ENCODE measurements at places on chromosomes 7 and 10. TPM values are rescaled to one million over a fixed set of nuclear protein-coding genes. Genes with fewer than 3 reads are reported as not detected.

DNA sequence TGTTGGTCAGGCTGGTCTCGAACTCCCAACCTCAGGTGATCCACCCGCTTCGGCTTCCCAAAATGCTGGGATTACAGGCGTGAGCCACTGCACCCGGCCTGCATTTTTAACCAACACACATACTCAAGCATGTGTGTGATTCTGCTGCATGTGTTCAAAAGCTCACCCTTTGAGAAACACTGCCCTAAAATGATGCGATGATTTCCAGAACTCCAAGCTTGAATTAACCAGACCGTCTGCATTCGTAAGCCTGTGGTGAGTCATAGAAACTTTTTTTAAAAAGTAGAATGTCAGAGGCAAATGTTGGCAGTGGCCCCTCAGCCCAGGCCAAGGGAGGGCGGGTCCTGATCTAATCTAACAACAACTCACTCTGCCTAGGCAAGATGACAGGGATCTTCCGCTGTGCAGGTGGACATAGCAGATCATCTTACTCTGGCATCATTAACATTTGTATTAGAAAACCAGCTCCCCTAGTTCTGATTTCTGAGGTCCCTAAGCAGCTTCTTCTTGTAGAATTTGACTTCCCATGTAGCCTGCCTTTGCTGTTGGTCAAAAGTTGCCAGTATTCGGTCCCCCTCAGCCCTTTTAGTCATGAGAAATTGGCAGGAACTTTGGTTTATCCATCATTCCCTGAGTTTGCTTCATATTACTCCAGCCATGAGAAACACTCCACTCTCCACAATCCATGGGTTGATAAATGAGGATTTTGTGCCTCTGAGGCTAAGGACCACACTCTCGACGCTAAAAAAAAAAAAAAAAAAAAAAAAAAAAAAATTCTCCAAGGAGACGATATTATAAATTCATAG, 190.4 kb downstream of the SKIDA1 start:
- no peak for DNase-seq

DNA sequence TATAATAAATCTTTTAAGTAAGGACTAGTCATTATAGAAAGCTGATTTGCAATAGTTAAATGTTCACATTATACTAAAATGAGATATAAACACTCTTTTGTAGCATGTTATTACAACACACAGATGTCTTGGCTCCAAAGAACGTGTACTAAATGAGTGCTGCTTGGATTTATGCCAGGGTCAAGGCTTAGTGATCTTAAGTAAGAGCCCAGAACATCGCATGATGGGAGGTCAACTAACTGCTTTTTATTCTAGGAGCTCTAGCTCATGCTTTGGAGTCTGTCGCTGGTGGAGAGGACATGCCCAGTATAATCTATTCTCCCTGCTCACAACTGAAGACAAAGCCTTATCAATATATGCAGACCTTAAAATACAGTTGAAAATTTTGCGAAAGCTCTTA, 315.1 kb downstream of the BBS9 start:
- DNase-seq = no peak

DNA sequence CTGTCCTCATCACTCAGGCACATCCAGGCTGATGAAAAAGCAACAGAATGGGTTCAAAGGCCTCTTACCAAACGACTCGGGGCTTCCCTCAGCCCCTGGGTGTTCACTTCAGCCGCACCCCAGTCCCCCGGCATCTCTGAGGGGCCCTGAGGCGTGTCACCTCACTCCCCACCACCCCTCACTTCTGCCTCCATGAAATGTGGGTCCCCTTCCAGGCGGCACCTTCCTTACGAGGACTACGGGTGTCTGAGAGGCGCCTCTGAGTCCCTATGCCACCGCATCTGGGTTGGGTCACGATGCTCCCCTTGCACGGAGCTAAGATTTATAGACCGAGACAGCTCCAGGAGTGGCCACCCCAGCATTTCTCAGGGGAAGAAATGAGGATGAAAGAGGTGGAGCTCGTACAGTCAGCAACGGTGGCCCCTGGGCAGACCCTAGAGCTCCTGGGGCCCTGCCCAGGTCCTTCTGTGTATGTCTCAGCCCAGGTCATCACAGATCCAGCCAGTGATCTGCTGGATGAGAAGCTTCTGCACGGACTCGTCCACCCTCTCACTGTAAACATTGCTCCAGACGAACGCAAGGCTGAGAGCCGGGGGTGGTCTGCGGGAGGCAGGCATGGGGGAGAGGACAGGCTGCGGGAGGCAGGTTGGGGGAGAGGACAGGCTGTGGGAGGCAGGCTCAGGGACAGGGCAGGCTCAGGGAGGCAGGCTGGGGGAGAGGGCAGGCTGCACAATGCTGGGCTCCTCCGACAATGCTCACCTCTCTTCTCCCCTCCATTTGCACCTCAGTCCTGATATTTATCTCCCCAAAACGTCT, 408.2 kb downstream of the DNAJB6 start:
- DNase-seq = no peak

DNA sequence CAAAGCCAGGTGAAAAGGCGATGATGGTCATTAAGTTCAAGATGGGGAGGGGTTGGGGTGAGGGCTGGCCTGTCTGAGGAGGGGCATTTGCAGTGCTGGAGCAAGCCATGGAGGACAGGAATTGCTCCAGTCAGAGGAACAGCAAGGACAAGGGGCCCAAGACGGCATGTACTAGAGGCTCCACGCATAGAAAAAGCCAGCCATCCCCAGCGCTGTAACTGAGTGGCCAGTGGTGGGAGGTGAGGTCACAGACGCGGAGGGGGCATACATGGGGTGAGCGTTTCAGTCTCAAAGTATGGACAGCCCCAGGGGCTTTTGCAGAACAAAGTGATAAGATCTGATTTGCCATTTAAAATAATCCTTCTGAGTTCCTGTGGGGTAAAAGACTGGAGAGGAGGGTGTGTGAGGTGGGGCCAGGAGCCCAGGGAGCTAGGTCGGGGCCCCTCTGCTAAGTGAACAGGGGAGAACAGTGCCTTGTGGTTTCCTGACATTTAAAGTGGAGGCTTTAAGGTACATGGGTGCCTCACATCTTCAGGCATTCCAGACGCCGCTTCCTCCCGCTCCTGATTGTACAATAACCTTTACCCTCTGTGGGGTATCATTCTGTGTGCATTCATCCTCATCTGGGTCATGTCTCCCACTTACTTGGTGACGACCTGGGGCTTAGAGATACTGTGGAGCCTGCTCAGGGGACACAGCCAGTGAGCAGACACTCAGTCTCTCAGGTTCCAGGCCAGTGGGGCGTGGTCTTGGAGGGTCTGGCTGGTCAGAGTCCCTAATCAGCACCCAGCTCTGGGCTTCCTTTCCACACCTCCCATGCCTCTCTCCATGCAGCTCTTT, 105.6 kb upstream of the GPR26 start:
- no peak for DNase-seq

DNA sequence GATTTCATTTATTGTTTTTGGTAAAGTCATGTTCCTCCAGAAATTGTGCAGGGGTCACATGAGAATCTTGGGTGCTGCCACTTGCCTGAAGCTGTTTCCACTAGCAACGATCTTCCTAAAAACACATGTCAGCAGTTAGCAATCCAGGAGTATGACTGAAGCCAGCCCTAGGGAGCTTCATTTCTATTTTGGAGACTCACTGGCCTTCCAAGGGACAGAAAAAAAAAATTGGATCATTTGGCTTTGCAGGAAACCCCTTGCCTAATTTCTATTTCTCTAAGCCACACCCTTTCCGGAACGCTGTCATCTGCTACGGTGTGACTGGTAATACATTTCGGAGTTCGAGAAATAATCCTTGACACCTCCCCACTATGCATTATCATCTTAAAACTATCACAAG, 204.7 kb downstream of the TAX1BP1 start:
- no peak for DNase-seq

DNA sequence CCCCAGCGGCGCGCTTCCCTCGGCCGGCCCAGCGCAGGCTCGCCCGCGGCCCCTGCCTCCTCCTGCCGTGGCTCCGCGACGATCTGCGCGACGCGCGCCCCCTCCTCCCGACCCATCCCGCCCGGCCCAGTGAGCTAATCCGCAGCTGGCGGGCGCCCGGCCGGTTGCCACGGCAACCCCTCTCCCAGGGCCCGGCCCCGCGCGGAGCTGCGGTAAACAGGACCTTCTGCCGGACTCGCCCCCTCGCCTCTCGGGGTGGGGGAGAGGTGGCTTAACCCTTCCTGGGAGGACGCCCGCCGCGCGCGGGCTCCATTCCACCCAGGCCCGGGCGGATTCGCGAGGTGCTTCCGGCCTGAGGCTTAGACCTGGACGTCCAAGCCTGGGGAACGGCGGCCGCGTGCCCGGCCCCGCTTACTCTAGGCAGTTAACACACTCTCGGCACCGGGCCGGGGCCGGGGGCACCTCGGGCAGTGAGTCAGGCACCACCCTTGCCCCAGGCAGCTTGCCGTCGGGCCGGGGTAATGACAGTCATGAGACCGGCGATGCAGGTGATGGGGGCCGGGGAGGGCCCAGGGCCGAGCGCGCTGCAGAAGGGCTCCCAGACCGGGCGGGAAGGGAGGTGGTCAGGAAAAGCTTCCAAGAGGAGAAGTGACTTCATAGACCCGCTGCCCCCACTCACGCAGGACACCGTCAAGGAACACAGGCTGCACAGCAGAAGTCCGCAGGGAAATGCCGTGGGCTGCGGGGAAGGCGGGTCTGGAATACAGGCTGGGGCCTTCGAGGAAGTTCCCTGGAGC, at the start of gene DENND2A:
Gene DENND2A, minus strand, starts transcription at position 87 of the 797 bp plus-strand sequence. CDS start 38,416 bp downstream, outside the sequence.
- DNase-seq = peak; percentile 70

- DNase-seq = no peak
Measured at GRCh38 chr7:7698930-7699329, 19.5 kb downstream of the RPA3 start.

DNA sequence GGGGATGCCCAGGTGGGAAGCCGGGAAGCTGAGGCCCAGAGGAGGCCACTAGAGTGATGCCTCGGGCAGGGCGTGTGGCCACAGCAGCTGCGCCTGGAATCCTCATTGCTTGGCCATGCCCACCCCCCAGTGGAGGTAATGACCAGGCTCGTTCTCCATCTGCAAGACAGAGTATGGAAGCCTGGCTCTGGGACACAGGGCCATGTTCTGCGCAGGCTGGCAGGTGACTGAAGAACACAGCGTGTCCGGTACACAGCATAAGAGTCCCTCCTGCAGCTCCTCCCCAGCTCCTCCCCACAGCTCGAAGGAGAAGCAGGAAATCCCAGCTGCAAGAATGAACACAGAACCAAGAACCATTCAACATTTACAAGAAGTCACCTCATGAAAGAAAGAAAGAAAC, 64.8 kb downstream of the SMURF1 start:
- no peak for DNase-seq

DNA sequence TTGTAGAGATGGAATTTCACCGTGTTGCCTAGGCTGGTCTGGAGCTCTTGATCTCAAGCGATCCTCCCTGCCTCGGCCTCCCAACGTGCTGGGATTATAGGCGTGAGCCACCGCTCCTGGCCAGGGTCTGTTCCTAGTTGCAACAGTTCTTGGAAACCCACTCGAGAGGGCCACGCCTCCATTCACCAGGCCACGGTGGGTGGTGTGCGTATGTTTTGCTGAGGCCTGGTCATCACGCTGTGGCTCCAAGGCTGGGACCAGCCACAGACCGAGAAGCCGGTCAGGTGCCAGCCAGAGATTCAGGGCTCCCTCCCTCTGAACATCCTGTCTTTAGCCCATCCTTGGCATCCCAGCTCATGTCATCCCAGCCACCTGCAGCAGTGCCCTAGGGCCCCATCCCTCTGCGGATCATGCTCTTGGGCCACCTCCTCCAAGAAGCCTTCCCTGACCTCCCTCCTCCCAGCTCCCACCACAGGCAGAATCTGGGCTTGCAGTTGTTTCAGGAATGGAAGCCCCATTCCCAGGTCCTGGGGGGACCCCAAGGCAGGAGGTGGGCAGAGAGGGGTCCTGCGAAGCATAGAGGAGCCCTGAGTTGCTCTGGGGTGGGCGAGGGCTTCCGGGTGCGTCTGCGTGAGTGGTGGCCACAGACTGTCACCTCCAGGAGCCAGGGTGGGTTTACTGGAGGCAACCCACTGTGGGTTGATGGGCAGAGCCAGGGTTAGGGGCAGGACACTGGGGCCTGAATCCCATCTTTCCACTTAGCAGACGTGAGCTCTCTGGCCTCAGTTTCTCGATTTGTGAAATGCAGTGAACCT, 5.2 kb downstream of the LAT2 start:
- no peak for DNase-seq

- no peak for DNase-seq
Measured at GRCh38 chr10:123750901-123751300, 84.7 kb downstream of the GPR26 start.

DNA sequence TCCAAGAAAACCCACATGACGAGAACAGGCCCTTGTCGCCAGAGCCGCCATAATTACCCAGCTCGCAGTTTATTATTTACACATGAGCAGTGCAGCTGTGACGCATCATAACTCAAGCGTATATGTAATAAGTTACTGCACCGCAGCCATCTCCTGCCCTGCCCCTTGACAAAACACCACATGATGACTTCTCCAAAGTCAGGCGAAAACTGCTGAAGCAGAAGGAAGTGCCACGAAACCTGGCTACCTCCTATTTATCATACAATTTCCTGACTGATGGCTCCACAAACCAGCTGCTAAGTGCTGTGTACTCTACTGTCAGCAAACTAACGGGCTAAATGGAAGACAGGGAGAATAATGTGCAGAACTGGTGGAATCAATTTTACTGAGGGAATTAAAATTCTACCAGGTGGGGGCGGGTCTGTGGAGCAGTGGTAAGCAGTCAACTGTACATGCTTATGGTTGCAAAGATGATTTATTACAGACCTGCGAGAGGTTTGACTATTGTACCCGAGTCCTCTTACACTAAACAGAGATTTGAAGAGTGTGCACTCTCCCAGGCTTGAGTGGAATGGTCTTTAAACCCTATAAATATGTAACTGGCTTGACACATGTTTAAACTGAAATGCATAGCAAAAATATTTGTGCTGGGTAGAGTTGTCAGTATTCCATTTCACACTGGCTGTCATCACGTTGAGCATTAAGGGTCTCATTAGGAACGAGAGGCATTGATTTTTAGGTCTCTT, 156.0 kb downstream of the GLI3 start:
- no peak for DNase-seq

GRCh38 chr10:55141892-55142291, 340.9 kb upstream of the PCDH15 start:
- no peak for DNase-seq

DNA sequence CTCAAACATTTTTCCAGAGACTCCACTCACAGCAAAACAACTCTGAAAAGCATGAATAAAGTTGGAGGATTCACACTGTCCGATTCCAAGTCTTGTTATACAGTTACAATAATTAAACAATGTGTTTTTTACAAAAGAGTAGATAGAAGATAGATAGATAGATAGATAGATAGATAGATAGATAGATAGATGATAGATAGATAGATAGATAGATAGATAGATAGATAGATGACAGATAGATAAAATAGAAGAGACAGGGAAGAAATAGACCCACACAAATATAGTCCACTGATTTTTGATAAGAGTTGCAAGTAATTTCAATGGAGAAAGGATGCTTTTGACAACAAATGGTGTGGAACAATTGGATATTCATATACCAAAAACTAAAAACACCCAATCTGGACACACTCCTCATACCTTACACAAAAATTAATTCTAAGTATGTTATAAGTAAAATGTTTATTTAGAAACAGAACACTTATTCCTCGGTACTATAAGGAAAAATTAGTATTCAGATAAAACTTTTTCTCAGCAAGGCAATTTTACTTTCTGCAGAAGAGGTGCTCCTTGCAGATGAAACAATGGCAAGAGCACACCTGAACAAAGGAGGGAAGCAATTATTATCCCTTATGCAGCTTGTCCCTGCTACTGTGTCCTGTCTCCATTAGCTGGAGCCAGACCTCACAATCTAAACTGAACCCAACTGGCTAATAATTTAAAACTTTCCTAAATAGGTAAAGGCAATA, 5.7 kb upstream of the TAS2R39 start:
- no peak for DNase-seq

Gene NKX2-3
- total RNA-seq = not detected

Gene ACTL6B
- 2.4 TPM for total RNA-seq

Gene GNGT1
- 0.65 TPM for total RNA-seq

Gene RBM20
- total RNA-seq = 0.61 TPM

Gene ABCB4
- 6.7 TPM for total RNA-seq

Gene FRG2B
- not detected for total RNA-seq

Gene SLC39A12
- total RNA-seq = not detected
